RKO (cell line): ENCODE measurements at places on chromosomes 4 and X.

DNA sequence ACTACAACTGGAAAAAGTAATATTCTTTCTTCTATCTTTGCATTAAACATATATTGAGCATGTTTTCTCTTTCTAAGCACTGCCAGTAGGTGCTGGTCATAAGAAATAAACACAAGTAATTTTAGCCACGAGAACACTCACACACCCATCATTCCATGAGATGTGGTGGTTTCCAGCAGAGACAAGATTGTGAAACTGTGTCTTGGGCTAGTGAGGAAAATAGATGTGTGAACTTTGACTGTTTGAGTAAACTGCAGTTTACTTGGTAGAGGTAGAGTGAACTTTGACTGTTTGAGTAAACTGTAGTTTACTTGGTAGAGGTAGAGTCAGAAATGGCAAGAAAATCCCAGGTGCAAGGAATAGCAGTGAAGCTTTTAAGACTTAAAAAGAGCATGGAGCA, 300.9 kb upstream of the HS3ST1 start:
- no peak for DNase-seq

GRCh38 chr4:54228546-54228945, 547 bp upstream of the PDGFRA start:
- DNase-seq, result no peak

GRCh38 chr4:142697320-142697719, 148.8 kb downstream of the INPP4B start:
- no peak for DNase-seq

GRCh38 chrX:14051416-14051815, 21.7 kb upstream of the GEMIN8 start:
- peak; percentile 20 for DNase-seq

DNA sequence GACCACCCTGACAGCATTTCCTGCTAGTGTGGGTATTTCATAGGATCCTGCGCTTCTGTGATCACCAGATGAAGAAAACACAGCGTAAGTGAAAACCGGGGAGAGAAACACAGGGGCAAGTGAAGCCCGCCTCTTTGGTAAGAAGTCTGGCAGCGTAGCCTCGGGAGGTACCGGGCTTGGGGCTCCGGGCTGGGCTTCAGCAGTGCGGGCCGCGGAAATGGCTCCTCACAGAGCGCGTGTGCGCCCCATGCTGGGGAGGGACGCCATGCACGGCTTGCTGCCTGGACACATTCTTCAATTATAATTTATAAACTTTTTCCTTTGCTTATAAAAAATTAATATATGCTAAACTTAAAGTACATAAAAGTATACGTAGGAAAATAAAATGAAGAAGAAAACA, 151.5 kb downstream of the AFAP1 start:
- DNase-seq, result no peak

DNA sequence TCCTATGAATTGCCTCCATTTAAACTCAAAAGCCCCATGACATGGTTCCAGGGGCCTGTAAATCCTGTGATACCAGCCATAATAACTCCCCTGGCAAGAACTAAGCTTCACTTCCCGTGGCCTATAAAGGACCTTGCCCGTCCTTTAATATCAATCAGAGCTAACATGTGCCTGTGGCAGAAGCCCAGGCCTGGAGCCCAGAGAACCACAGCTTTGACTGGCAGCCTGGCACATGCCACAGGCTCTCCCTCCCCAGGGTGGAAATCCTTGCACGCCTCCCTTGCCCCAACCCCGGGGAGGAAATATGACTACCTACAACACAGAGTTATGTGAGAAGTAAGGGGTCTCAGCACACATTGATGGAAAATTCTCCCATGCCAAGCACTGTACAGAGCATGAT, 287.4 kb downstream of the RAB28 start:
- DNase-seq, result no peak

DNA sequence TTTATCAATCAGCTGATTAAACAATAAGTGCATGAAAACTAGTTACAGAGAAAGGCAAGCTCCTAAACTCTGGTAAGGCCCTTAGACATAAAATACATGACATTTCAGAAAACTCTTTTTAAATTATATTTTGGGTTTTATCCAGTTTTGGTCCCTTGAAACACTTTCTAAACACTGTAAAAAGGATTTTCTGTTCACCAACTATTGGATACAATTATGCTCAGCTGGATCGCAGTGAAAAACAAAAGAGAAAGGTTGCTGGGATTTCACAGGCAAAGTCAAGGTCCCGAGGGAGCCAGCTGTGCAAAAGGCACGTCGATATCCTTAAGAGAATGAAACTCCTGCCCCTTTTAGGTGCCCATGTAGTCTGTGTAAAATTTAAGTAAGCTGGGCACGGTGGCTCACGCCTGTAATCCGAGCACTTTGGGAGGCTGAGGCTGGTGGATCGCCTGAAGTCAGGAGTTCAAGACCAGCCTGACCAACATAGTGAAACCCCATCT, 1018.4 kb upstream of the INTU start:
- DNase-seq, result no peak

DNA sequence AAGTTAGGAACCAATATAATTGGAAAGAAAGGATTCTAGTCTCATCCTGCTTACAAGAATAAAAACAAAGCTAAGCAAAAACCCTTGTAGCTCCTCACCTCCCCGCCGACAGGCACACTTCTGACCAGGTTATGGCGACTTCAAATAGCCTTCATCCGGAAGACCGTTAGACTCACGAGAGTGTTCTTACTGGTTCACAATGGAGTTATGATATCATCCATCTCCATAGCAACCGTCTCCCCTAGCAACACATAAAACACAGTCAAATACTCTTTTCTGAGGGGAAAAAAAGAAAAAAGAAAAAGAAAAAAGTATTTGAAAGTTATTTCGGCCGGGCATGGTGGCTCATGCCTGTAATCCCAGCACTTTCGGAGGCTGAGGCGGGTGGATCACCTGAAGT, at the start of gene IL13RA2:
Gene IL13RA2 (minus strand): TSS at position 162 of the 400 bp plus-strand sequence. CDS start 347 bp downstream, outside the sequence.
- DNase-seq, result no peak

GRCh38 chr4:112411781-112412550, 104.0 kb downstream of the NEUROG2 start:
- DNase-seq, result no peak

- no peak for DNase-seq
These were observed 133.1 kb downstream of the IDS start for GRCh38 chrX:149371986-149372385.

- DNase-seq, result peak; percentile 86
These were observed at the start of gene HPSE for GRCh38 chr4:83334425-83335241. Gene HPSE, minus strand, starts transcription at chr4:83334848. Its CDS starts 66 bp downstream, at chr4:83334782.

DNA sequence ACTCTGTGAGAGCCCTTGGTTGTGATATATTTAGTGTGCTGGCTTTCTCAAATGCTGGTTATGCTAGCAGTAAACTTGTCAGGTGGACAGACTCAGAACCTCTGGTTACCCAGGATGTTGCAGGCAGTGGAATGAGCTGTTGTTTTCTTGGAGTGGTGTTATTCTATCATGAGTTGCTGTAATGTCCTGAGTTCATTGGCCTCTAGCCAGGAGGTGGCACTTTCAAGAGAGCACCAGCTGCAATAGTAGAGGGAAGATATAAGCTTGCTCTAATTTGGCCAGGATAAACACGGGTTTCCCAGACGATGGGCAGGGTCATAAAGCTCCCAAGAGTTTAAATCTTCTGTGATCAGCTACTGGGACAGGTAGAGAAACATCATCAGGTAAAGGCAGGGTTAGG, 95.0 kb upstream of the UBQLN2 start:
- no peak for DNase-seq

GRCh38 chr4:186029571-186030398, 39.2 kb upstream of the TLR3 start:
- DNase-seq, result no peak

GRCh38 chrX:38515291-38515690, 46.1 kb upstream of the TSPAN7 start:
- no peak for DNase-seq

- DNase-seq, result no peak
These were observed 131.9 kb downstream of the REELD1 start for GRCh38 chr4:146346276-146346675.

DNA sequence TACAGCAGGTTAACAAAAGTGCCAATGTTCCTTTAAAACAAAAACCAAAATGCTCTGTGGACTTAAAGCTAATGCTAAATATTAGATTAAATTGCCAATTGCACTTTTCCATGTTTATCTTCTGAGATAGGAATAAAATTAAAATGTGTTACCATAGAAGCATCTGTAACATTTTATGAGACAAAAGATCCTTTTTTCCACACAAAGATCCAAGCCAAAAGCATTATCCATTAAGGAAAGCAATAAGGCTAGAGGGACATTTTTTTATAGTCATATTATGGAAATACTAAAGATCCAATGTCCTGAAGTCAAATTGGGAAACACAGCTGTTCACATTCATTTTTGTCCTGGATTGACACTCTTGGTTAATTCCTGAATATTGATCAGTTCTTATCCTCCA, 73.6 kb downstream of the PALLD start:
- no peak for DNase-seq

DNA sequence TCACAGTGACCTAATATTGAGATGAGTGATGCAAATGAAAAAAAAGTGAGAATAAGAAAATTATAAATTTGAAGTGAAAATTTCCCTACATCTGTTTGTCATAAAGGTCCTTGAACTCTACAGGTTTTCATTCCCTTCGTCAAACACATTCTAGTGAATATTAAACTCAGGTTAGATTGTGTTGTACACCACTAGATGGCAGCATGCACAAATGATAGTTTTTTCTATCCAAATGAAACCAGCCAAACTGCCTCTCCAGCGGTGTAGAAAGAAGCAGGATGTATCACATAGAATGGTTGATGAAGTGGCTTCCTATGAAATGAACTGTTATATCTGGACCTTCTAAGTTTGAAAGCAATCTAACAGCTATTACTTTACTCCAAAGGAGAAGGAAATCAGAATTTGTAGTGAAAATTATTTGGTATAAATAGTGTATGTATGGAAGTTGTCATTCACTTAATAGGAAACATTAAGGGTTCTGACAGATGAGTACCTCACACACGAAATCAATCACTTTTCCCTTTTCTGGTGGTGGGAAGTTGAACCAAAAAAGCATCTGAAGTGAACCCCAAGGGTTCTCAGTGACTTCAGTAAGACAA, 382.7 kb downstream of the UNC5C start:
- peak; percentile 78 for DNase-seq

GRCh38 chr4:135184715-135185114, 983.1 kb upstream of the PABPC4L start:
- DNase-seq, result no peak

- DNase-seq, result no peak
These were observed 19.1 kb upstream of the MAD2L1 start for GRCh38 chr4:120085705-120086104.

DNA sequence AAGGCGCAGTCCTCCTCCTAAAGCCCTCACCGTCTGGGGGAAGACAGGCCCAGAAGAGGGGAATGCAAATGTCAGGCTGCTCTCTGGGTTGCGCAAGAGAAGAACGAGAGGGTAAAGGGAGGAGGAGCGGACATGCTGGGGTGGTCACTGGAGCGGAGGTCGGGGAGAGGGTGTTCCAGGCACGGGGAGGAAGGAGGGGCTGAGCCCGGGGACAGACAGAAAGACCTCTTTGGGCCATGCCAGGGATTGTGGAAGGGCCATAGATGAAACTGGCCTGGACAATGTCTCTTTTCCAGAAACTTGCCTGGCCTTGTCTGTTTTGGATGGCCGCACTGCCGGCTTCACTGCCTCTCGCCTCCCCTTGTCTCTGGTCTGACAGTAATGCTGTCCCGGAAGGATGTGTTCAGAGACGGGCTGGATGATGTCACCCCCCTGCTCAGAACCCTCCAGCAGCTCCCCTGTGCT, 121.0 kb downstream of the SORCS2 start:
- DNase-seq, result no peak

GRCh38 chr4:66017671-66018070, 347.4 kb upstream of the EPHA5 start:
- DNase-seq, result no peak

DNA sequence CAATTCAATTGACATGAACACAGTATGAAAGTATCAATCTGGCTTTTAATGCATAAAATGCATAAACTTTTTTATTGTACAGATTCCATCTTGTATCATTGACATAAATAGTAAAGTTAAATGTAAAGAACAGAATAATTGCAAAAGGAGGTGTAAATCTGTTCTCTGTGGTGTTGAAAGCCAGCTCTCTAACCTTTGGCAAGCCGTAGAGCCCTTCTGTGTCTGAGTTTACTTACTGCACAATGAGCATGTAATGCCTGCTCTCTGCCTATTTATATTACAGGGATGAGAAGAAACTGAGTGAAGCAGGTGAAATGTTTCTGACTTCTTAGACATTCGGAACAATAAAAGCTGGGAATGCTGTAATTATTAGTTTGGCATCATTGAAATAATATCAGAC, 389.3 kb upstream of the EPHA5 start:
- no peak for DNase-seq

DNA sequence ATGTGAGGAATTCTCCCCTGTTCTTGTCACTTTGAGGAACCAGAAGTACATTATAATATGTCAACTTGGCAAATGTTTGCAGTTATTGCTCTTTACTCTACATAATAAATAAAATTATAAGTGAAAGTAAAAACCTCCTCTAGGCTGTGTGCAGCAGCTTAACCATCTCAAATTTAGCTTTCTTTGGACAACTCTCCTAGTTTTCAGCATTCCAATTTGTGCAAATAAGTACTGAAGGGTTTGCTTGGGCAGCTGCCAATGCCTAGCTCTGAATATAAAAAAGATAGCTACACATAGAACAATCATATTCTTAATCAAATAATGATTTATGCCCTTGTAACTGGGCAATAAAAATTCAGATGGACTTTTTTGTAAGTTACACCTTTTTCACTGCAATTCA, 82.5 kb downstream of the GASK1B start:
- no peak for DNase-seq

- DNase-seq, result no peak
These were observed 144.8 kb downstream of the GABRA3 start for GRCh38 chrX:152306331-152306730.

DNA sequence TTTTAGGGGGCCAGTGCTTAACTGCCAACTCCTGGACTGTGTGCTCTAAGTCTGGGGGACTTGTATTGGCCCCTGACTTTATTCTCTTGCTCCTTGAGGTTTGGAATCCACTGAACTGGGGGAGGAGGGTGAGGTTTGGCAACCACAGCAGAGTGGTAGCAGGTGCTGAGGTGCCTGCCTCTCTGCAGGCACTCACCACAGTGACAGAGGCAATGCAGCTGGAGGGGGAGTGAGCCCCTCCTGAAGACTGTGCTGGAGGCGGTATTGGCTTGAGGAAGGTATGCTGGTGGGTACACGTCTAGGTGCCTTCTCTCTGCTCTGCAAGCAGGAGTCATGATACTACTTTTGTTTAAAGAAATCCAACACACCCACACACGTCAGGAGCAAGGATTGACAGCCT, 24.6 kb downstream of the CFAP299 start:
- no peak for DNase-seq

- DNase-seq, result no peak
These were observed 94.4 kb downstream of the ABCB7 start for GRCh38 chrX:75061701-75062100.

DNA sequence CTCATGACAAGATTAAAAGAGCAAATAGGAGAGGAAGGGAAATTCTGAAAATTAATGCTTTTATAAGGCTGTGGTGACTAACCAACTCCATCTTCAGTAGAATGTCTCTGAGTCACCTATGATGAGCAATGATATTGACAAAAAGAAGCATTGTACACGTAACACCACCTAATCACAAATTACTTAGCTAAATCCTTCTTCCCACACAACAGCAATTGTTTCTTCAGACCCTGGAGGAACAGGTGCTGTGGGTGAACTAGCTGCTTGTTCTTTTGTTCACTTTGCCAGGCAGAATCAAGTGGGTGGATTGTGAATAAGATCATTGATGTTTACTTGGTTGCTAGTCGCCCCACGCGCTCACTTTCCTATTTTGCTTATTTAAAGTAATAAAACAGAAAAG, 315.5 kb downstream of the CAMK2D start:
- DNase-seq, result peak; percentile 73

GRCh38 chrX:46278572-46278971, 266.6 kb downstream of the ZNF674 start:
- DNase-seq, result no peak

- DNase-seq, result no peak
These were observed 632 bp upstream of the PCDH7 start for GRCh38 chr4:30719454-30720020.
